Heart left ventricle (tissue), 16 donors: ENCODE measurements at places on chromosomes 16 and 17.

GRCh38 chr16:29840240-29840639, 20.0 kb downstream of the MVP start:
- H3K36me3 ChIP-seq = peaks cover 98% of the 10 kb centered on the region
- no peaks in the 10 kb centered on the region for H3K27me3 ChIP-seq
- H3K4me1 ChIP-seq = no peaks in the 10 kb centered on the region
- DNase-seq = no peak

GRCh38 chr16:82082543-82083244, 47.6 kb downstream of the HSD17B2 start:
- no peaks in the 10 kb centered on the region for H3K4me1 ChIP-seq
- no peak overlapping the region for H3K27ac ChIP-seq
- no peaks in the 10 kb centered on the region for H3K36me3 ChIP-seq

- H3K36me3 ChIP-seq = peaks cover 34% of the 10 kb centered on the region
- H3K4me3 ChIP-seq = no peak overlapping the region
- no peak for DNase-seq
Observed at GRCh38 chr16:30002614-30003346, 6.7 kb downstream of the INO80E start.

DNA sequence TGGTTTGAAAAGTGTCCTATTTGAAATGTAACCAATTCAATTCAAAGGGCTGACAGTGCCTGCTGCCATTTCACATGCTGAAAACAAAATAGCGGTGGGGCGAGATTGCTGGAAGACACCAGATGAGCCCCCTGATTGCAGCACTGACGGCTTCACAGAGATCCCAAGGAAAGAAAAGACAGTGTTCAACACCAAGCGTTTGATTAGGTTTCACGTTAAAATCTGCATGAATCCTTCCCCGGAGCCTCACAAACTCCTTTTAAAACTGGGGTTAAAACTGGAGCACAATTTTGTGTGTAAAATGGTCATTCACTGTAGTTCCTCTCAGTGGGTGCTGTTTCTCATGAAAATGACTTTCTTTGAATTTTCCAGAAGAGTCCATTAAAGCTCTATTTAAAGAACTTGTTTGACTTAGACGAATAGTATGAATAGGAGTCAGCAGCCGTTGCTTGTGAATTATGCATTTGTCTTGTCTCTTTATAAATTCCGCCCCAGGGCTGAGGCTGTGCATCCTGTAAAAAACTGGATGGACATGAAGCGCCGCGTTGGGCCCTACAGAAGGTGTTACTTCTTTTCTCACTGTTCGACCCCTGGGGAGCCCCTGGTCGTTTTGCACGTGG, 8.8 kb downstream of the MLYCD start:
- peaks cover 60% of the 10 kb centered on the region for H3K36me3 ChIP-seq
- peaks cover 15% of the 10 kb centered on the region for H3K4me1 ChIP-seq
- no peak overlapping the region for H3K4me3 ChIP-seq
- no peak overlapping the region for H3K27ac ChIP-seq

DNA sequence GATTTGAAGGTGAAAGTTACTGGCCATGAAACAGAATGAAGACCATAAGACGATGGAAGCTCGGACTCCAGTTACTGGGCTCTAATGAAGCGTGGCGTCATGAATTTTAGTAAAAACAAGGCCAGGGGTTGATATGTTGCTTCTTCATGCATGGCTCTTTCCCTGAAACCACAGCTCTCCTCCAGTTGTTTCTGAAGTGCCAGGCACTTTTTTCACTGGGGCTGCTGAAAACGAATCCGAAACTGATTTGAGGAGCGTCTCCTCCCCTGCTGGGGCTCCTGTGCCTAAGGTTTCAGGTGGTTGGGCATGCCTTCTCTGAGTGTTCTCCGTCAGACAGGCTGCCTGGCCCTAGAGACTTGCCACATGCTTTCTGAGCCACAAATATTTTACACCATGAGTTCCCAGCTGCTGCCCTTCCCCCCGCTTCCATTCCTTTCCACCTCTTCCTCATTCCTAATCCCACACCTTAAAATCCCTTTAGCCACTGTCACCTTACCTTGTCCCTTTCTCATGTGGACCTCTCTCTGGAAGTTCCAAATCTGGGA, 3.7 kb upstream of the MYL4 start:
- H3K36me3 ChIP-seq = no peaks in the 10 kb centered on the region
- H3K4me3 ChIP-seq = peak overlapping the region; percentile 5
- H3K4me1 ChIP-seq = peaks cover 40% of the 10 kb centered on the region

DNA sequence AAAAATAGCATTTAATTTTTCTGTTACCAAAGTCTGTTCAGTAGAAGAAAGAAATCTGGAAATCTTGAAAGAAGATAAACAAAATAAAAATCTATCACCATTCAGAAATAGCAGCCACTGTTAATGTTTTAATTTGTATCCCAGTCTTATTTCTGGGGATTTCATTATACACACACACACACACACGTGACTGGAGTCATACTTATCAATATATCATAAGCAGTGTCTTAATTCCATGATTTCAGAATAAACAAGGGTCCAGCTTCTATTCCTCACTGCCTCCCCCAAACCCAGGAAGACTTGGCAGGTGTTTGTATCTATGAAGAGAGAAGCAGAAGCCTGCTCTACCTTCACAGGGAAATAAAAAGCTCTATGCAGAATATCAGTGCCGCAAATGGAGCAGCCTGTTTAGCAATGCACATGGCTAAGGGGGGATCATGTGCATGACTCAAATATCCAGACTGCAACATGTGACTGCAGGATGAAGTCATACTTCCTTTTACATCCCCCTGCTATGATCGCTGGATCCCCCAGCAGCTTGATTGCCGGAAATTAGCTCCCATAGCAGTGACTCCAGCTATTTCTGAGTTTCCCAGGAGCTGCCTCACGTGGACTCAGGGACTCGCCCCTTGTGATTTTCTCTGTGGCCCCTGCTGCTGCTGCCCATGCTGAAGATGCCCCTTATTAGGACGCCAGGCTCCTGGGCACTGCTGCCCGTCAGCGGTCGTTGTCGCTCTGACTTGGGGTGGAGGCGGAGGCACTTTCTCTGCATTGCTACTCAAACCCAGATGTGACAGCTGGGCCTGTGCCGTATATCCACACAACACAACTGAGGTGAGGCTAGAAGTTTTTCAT, 341.0 kb downstream of the CPPED1 start:
- H3K4me3 ChIP-seq = no peak overlapping the region
- no peak overlapping the region for H3K27ac ChIP-seq
- no peaks in the 10 kb centered on the region for H3K4me1 ChIP-seq
- DNase-seq = no peak

DNA sequence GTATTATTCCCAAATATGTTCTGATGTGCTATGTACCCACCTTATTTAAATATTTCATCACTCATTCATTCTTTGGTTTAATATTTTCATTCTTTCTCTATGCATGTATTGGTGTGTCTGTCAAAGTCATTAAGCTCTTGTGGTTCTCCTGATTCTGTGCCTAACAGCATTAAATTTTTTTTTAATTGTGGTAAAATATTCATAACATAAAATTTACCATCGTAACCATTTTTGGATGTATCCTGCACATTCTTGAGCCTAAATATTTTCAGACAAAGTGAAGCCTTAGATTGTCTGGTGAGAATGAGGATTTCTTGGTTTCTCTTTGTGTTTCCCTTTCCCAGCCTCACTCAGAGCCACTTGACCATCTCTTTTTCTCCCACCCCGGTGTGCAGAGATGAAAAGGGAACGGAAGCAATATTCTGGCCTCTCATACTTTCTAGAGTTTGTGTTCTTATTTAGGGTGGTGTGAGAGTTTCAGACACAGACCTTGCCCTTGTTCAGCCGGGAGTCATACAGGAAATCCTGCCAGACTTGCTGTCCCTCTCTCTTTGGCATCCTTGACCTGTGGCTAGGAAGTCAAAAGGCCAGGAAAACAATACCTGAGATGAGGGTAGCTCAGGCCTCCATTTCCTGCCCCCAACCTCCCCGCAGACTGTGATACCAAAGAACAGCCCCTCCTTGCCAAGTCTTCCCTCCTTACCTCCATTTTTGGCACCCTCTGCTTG, 4.9 kb downstream of the CCL5 start:
- no peaks in the 10 kb centered on the region for H3K4me1 ChIP-seq

GRCh38 chr17:3475251-3475685, 529 bp upstream of the ASPA start:
- H3K27me3 ChIP-seq = no peaks in the 10 kb centered on the region
- no peak overlapping the region for H3K27ac ChIP-seq
- H3K4me3 ChIP-seq = no peak overlapping the region
- DNase-seq = no peak

DNA sequence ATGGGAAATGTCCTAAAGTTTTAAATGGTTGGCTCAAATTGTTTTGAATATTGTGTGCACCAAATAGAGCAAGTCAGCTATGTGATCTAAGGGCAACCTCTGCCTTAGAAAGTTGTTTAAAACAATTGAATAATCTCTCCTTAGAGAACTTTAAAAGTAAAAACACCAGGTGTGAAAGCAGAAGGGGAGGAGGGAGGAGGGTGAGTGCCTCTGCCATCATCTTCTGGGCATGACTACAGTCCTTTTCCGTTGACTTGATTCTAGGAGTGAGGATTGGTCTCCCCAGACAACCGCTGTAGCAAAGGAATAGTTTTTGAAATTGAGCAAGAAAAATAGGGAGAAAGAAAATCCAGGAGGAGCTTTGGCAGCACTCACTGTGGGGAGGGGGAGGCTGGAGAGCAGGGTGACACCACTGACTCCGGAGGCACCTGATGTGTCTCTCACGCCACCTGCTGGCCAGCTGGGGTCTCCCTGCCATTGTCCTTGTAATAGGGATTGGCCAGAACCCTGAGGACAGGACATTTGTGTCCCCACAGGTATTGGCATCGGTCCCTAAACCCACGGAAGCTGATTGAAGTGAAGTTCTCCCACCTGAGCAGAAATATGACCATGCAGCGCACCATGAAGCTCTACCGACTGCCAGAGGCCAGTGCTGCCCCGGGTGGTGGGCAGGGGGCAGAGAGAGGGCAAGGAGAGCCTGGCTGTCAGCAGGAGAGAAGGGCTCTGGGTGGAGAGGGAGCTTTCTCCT, 33.3 kb downstream of the PLCD3 start:
- H3K4me3 ChIP-seq = no peak overlapping the region
- peak; percentile 82 for DNase-seq
- H3K4me1 ChIP-seq = peaks cover 31% of the 10 kb centered on the region
- H3K27me3 ChIP-seq = no peaks in the 10 kb centered on the region
- peaks cover 100% of the 10 kb centered on the region for H3K36me3 ChIP-seq

DNA sequence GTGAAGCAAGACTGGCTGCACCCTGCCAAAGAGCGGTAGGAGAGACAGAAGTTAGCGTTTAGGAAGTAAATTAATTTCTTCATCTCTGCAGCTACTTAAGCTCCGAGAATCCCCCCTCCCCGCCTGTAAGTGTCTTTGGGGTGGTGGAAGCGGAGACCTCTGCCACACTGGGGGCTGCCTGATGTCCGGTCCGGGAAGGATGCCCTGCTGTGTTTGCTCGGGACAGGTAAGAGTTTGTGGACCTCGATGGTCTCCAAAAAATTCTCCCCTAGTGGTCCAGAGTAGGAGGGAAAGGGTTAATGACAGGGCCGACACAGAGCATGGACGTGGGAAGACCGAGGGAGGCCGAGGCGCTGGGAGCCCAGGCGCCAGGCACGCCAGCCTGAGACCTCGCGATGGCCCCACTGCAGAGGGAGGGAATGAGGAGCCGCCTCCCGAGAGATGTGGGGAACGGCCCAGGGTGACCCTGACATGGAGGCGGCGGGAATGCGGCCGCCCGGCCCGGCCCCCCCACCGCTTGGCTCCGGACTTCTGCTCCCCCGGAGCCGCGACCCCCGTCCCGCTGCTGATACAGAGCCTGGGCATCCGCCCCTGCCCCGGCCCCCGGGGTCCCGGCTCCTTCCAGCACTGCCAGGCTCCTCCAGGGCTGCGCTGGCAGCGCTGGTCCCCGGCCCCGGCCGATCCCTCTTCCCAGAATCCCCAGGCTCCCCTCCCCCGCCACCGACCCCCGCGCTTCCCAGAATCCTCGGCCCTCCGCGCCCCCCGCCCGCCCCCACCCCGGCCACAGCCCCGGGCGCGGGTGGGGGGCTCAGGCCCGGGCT, 680 bp downstream of the ZNF629 start:
- no peaks in the 10 kb centered on the region for H3K27me3 ChIP-seq
- peaks cover 25% of the 10 kb centered on the region for H3K36me3 ChIP-seq
- peak; percentile 47 for DNase-seq

GRCh38 chr16:12547608-12547922, 256.1 kb downstream of the CPPED1 start:
- no peak overlapping the region for H3K27ac ChIP-seq
- no peak for DNase-seq
- no peaks in the 10 kb centered on the region for H3K36me3 ChIP-seq
- H3K4me1 ChIP-seq = no peaks in the 10 kb centered on the region

DNA sequence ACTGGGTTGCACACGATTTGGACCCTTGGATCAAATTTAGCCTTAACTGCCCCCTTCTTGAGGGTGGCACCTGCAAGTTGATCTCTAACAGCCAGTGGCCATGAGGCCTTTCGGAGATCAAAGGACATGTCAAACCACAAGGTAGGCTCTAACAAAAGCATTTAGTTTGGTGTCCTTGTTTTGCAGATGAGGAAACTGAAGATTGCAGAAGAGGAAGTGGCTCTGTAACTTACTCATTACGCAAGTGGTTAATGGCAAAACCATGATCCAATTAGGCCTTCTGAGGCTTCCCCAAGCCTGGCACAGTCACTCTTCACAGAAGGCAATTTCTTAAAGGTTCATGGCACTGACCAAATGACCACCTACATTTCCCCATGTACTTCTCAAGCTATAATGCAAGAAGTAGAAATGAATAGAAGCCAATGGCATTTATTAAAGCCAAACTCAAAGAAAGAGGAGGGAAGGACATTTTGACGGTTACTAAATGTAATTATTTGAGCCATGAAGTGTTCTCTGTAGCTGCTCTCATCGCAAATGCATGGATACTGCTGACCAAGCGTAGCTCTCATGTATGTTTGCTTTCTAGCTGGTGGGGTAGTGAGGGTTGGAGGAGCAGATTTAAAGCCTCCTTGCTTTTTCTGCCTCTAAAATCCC, 32.8 kb upstream of the ABCC12 start:
- no peak for DNase-seq
- H3K4me1 ChIP-seq = no peaks in the 10 kb centered on the region
- no peak overlapping the region for H3K4me3 ChIP-seq

GRCh38 chr16:20369452-20370054, 17.0 kb upstream of the UMOD start:
- no peak overlapping the region for H3K27ac ChIP-seq
- H3K4me1 ChIP-seq = no peaks in the 10 kb centered on the region
- H3K36me3 ChIP-seq = no peaks in the 10 kb centered on the region
- no peak for DNase-seq
- no peak overlapping the region for H3K4me3 ChIP-seq
- H3K27me3 ChIP-seq = no peaks in the 10 kb centered on the region

GRCh38 chr17:64369007-64369893, 21.4 kb downstream of the PECAM1 start:
- H3K27ac ChIP-seq = no peak overlapping the region
- H3K27me3 ChIP-seq = no peaks in the 10 kb centered on the region
- H3K36me3 ChIP-seq = peaks cover 62% of the 10 kb centered on the region
- DNase-seq = no peak
- no peaks in the 10 kb centered on the region for H3K4me1 ChIP-seq

DNA sequence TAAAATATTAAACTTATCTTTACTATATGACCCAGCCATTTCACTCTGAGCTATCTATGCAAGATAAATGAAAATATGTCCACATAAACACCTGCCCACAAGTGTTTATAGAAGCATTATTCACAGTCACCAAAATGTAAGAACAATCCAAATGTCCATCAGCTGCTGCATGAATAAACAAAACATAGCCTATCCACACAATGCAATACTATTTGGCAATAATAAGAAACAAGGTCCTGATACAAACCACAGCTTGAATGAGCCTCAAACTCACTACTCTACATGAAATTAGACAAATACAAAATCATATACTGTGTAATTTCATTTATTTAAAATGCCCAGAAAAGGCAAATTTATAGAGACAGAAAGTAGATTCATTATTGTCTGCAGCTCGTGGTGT, 355.1 kb downstream of the CDH8 start:
- H3K27ac ChIP-seq = no peak overlapping the region
- H3K4me3 ChIP-seq = no peak overlapping the region
- H3K27me3 ChIP-seq = no peaks in the 10 kb centered on the region
- no peaks in the 10 kb centered on the region for H3K4me1 ChIP-seq
